Right lung (tissue), 10 donors: ENCODE measurements at places on chromosomes 1 and 21. TPM values are rescaled to one million over a fixed set of nuclear protein-coding genes. Genes with fewer than 3 reads are reported as not detected.

DNA sequence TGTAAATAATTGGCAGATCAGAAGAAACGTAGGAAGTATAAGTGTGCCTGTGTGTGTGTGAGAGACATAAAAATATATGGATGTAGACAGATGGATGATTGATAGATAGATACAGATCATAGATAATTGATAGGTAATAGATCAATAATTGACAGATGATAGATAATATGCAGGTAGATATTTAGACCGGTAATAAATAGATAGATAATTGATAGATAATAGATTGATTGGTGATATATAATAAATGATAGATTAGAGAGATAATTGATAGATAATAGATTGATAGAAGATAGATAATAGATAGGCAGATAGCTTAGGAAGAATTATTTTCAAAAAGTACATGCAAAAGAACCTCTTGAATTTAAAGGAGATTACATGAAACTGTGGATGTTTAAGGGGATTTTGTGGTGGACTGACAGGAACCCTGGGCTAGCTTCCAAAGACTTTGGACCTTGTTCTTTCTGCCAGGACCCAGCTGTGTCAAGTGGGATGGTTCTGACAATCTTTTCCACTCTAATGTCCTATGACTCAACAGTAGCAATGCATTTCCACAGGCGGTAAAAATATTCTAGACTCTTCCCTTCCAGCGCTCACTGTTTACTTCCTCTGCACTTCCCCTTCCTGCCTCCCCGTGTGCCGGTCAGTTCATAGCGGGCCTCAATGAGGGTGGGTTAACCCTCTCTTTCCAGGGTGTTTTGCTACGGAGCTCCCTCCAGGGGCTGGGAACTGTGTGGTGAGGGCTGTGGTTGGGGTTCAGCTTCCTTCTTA is 39.4 kb downstream of the KCNJ15 start:
- DNase-seq = no peak

- DNase-seq = no peak
Measured at GRCh38 chr1:191519519-191519918, 638.7 kb upstream of the RGS18 start.

DNA sequence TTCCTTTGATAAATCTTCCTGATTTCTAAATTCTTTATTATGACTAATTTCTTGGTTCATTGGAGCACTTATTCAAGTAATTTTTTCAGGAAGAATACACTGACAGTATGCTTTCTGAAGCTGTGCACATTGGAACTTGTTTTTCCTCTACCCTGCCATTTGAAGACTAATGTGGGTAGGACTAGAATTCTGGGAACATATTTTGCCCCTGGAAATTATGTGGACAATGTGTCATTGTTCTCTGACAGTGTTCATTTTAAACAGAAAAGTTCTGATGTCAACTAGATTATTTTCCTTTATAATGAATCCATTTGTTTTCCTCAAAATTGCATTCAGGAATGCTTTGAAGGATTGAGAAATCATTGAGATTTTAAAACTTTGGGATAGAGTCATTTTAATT is 34.8 kb upstream of the ST6GALNAC5 start:
- DNase-seq = no peak

GRCh38 chr21:44869781-44870747 is 3.4 kb downstream of the PTTG1IP start:
- DNase-seq = no peak

Gene TCHHL1
- polyA plus RNA-seq = not detected

GRCh38 chr1:3759796-3760195 is 7.5 kb downstream of the CCDC27 start:
- DNase-seq = no peak

GRCh38 chr1:41351262-41352151 is 9.7 kb upstream of the FOXO6 start:
- no peak for DNase-seq

Gene KRTAP21-2
- not detected for polyA plus RNA-seq

Gene SORT1
- polyA plus RNA-seq = 42.5 TPM

DNA sequence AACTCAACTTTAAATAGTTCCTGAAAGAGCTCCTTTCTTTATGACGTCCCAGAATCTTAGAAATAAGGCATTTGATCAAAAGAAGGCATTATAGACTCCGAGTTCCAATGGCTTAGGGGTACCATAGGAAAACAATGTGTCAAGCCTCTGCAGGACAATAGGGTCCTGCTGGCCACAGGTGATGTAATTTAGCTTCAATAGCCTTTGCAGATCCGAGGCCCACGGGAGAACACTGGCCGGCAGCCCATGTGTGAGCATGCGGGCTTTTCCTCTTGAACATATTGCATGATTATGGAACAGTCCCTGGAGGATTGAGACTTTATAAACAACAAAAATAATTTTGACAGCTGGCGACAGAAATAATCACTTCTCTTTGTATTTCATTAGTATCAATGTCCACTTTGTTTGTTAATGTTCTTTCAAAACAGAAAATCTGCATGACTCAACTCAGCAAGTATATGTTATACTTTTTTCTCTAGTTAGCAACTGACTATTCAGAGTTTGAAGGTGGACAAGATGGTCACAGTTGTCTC is 49.0 kb upstream of the NR5A2 start:
- DNase-seq = no peak

Gene F5
- 0.10 TPM for polyA plus RNA-seq

GRCh38 chr1:202688401-202688800 is 21.9 kb downstream of the SYT2 start:
- no peak for DNase-seq
